ENCODE measurements at places on chromosomes 2 and 18. TPM values are rescaled to one million over a fixed set of nuclear protein-coding genes. Genes with fewer than 3 reads are reported as not detected.

DNA sequence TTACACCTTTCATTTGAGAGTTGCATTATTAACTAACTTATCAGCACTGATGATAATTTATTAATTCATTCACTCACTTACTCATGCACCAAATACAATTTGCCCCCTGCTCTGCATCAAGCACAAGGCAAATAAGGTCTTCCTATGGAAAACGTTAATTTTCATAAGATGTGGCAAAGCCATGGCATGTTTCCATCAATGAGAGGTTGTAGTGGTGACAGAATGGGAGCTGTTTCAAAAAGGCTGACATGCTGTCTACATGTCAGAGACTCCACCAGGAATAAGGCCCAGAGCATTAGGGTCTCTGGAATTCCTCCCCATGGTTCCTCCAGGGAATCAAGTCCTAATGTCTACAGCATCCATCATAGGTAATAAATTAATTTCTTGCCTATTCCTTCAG lies 978.8 kb downstream of the TMEM182 start:
- no peak for DNase-seq

DNA sequence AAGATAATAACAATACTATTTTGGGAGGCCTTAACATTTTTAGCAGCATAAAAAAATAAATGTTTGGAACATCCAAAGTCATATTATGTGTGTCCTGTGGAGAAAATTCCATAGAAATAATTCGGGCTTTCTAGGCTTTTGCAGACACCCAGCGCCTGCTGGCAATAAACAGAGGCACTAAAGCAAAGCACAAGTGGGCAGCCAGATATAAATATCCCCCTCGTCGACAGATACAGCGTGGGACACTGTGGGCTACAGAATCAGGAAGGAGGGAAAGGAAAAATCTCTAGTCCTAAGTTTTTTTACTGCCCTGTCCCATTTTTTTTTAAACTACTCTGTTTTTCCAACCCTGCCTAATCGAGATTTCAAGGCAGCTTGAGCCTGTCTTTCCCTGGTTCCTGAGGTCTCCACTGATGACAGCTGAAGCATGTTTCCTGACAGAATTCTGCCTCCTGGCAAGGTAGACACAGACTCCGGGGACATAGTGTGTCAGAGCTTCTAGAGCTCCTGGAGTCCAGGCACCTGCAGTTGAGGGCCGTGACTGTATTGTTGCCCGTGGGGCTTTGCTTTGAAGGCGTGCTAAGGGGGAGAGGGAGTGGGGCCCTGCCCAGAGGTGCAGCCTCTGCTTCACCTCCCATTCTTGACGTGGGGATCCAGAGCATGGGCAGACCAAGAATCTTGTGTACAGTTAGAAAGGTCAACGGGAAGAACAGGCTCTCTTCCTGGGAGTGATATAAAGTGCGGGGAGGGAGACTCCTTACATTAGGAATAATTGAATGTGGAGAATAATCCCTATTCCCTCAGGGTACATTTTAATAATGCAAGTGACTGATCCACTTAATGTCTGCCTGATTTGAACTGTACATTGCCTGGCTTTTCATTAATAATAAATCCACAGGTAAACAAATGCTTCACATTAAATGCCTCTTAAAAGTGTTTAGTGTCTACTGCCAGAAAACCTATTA lies 232.3 kb downstream of the DCC start:
- no peak for DNase-seq

The CPS1 gene
- total RNA-seq, result 4.7 TPM

GRCh38 chr2:239436669-239437335 lies 36.0 kb upstream of the HDAC4 start:
- no peak for DNase-seq

DNA sequence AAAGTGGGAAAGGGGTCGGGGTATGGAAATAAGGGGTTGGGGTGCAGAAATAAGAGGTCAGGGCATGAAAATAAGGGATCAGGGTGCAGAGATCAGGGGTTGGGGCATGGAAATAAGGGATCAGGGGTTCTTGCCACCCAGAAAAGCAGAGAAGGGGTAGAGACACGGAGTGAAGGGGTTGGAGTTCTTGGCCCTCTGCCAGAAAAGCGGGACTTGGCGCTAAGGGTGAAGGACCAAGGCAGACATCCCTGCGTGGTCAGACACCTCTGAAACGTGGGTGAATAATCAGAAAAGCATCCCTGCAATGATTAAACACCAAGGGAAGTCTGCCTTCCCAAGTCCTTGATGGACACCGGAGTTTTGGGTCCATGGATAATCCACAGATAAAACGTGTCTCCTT lies 1521.6 kb upstream of the SLC39A10 start:
- no peak for DNase-seq

DNA sequence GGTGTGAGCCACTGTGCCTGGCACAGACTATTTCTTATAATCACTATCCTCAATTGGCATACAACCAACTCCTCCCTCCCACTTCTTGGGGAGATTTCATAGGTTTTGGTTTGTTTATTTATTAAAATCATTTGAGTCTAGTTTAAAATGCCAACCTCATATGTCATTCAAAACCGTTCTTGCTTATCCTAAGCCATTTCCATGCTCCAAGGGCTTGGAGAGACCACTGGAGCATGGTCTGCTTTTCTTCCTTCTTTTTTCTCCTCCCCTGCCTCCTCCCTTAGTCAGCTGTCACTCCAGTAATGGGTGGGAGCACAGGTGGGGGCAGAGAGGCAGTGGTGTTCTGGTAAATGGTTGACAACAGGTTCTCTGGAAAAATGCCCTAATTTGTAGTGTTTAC lies 20.4 kb upstream of the KCNS3 start:
- DNase-seq, result no peak

GRCh38 chr2:204669382-204669781 lies 124.1 kb downstream of the PARD3B start:
- DNase-seq, result no peak

DNA sequence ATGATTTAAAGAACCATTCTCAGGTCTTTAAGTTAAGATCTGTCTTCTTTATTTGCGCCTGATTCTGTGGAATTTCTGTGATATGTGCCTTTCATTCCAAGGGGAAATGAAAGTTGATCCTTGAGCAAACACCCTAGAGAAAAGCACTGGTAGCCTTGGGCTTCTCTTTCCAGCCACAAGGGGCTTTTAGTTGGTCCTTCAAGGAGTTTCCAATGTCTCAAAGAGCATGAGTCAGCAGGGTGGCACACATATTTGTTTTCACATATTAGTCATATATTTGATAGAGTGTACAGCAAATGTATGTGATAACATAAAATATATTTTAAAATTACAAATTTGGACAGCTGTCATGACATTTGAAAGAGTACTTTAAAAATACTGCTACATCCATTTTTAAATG lies 339.5 kb downstream of the TXNL1 start:
- no peak for DNase-seq

DNA sequence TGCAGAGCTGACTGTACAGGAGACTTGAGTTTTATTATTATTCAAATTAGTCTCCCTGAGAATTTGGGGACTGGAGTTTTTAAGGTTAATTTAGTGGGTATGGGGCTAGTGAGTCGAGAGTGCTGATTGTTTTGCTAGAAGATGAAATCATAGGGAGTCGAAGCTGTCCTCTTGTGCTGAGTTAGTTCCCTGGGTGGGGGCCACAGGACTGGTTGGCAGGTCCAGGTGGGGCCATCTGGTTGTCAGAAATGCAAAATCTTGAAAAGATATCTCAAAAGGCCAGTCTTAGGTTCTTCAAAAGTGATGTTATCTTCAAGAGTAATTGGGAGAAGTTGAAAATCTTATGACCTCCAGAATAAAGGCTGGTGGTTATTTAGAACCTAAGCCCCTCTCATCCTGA lies 267.3 kb downstream of the MYCN start:
- DNase-seq, result no peak

The CCL20 gene
- 33.2 TPM for total RNA-seq

GRCh38 chr2:210546424-210547208 lies 9.8 kb upstream of the CPS1 start:
- no peak for DNase-seq

GRCh38 chr18:72444798-72445155 lies 99.4 kb downstream of the CBLN2 start:
- no peak for DNase-seq

The SULT1C4 gene
- total RNA-seq, result 14.7 TPM

The FZD7 gene
- total RNA-seq, result 50.2 TPM

- no peak for DNase-seq
Observed at GRCh38 chr2:53820711-53821110, 33.9 kb downstream of the ERLEC1 start.

DNA sequence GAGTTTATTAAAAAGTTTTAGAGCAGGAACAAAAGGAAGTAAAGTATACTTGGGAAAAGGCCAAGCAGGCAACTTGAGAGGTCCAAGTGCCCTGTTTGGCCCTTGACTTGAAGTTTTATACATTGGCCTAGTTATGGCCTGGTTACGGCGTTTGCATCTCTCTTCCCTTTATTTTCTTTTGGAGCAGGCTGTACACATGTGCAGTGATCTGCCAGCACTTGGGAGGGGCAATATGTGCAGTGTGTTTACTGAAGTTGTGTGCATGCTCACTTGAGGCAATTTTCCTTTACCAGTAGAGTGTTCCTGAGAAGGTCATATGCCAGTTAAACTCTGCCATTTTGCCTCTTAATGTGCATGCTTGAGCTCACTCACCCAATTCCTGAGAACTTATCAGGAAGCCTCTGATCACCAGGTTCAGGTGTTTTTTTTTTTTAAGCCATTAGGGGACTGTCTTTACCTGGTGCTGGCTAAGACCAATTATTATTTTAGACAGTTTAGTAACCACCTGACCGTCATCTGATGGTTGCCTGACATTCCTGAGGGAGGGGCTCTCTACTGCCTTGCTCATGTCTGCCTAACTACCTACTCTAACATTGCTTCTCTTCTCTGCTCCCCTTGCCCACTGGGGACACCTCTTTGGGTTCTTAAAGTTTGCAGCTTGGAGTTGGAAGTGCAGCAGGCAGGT lies 48.0 kb downstream of the SCN2A start:
- DNase-seq, result no peak

DNA sequence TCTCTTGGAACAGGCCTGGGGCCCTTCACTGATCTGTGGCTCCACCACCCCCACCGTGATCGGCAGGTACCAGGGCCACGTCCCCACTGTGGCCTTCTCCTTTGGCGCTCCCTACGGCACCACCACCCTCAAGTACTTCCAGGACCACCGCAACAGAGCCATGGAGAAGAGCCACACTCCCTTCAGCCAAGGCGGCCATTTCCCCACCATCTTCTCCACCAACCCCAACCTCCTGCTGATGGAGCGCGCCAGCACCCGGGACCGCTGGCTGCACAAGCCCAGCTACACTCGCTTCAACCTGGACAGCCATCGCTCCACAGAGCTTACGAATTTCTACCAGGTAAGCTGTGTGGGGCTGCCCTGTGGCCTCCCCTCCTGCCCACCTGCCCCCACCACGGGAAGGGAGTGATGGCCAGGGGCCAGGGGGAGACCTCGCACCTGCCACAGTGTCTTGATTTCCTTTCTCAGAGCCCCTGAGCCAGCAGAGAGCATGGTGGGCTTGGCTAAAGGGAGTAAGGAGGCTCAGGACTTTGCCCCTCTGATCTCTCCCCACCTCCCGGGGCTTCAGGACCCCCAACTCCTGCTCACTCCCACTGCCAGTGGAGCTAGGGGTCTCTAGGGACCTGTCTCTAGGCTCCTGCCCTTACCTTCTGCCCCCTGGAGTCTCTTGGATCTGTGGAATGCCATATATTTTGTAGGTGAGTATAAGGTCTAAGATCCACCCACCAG lies 65.2 kb downstream of the CIB4 start:
- DNase-seq, result no peak

The CROCC2 gene
- total RNA-seq, result 0.30 TPM

GRCh38 chr2:43906448-43907109 lies 67.8 kb downstream of the ABCG8 start:
- DNase-seq, result no peak

DNA sequence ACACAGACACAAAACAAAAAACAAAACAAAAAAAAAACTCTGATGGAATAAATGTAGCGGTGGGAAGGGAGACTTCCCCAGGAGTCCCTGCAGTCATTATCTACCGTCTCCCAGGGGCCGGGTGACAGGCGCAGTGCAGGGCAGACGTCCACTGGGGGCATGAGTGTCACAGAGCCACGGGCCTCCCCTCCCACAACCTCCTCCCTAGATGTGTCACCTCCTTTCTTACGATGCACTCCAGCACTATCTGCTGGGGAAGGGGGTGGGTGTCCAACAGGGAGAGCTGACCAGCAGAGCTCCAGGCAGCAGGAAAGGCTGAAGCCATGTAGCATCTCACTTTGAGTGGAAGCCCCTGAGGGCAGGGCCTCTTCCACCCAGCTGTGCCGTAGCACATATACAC lies 84.5 kb downstream of the LONRF2 start:
- DNase-seq, result no peak

GRCh38 chr2:192735447-192735846 lies 540.7 kb upstream of the TMEFF2 start:
- DNase-seq, result no peak

DNA sequence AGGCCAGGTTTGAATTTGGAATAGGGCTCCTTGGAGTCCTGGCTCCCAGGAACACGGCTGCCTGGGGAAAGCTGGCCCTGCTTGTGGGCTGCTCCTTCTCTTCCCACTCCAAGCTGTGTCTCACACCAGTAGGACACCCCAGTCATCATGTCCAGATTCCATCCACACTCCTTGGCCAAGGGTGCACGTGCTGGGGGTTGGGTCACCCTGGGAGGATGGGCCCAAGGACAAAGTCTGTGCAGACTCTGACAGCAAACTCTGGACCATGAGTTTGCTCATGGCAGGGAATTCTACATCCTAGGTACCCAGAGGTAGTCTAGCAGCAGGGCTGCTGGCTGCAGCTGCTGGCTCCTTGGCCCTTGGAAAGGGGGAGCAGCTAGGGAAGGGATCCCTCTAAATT lies 102.4 kb upstream of the EPAS1 start:
- no peak for DNase-seq

The DYNAP gene
- total RNA-seq, result 0.10 TPM

DNA sequence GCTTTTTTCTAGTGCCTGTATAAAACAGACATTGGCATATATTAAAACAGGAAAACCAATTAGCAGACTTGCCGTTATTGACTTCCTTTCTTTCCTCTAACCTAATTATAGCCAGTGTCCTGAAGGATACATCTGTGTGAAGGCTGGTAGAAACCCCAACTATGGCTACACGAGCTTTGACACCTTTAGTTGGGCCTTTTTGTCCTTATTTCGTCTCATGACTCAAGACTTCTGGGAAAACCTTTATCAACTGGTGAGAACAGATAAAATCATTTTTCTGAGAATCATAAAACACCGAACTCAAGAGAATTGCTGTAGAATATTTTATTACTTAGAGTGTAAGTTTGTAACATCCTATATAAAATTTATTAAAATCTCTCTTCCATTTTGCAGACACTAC lies 74.3 kb downstream of the SCN2A start:
- no peak for DNase-seq

DNA sequence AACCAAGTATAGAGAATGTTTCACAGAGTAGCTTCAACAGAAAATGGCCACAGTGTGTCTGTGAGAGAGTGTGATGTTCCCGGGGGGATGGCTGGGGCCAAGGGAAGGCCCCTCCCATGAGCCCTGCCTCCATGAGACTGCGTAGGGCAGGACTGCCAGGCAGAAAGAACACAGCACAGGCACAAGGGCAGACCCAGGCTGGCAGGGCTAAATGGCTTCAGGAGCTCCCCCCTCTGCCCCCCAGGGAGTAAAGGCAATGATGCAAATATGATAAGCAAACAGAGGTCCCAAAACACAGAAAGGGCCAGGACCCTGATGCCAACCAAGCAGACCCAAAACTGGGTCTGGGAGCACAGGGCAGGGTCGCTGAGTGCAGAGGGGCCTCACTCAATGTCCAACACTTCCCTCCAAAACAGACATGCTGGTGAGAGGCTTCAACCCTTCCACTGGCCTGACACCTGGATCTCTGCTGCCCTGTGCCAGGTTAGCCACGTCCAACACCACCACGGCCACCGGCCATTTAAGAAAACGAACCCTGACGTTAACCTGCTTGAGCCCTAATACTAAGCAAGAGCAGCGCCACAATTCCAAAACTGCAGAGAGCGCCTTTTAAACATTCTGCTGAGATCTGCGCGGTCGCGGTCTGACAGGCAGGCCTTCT lies 90.3 kb downstream of the HDAC4 start:
- DNase-seq, result no peak
